Stimulated activated CD8-positive, alpha-beta memory T cell treated with anti-CD3 and anti-CD28 coated beads, Interleukin-2, amount 100 ng/mL, for 1 hour (primary cell): ENCODE measurements at places on chromosomes 1 and 21.

- no peak for DNase-seq
These were observed 8.7 kb downstream of the SZRD1 start for GRCh38 chr1:16375521-16376340.

DNA sequence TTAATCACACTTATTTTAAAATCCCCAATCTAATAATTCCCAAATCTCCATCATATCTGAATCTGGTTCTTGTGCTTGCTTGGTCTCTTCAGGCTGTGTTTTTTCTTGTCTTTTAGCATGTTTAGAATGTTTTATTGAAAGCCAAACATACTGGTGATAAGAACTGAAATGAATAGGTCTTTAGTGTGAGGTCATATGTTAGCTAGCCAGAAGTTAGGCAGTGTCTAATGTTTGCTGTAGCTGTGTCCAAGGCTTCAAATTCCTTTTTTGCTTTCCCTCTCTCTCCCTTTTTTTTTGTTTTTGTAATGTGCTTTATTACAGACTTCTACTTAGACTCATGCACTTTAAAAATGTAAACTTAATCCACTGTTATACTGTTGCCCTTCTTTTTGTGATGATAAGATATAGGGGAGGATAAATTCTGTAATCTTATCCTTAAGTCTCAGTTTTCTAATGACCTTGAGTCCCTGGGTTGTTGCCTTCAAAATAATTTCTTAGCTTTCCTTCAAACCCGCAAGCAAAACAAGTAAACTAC, 725.1 kb downstream of the BRINP3 start:
- DNase-seq: no peak

DNA sequence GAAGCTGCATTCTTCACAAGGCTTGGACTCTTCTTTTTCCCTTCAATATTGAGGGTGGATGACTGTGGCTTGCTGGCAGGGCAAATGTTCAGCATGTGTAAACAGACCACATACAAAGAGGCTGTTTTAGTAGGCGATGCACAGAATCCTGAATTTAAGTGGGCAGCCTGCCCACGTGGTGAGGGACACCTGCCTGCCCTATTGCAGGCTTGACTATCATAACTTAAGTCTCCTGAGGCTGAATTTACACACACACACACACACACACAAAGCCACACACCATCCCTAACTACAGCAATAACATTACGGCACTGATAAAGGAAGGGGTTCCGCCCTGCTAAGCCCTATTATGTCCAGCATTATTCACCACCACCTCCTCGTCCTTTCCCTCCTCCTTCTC, 15.9 kb downstream of the SYT2 start:
- no peak for DNase-seq

GRCh38 chr21:24118738-24119459, 1488.4 kb downstream of the MRPL39 start:
- DNase-seq: no peak

GRCh38 chr1:59194621-59195020, 102.3 kb upstream of the FGGY start:
- no peak for DNase-seq

DNA sequence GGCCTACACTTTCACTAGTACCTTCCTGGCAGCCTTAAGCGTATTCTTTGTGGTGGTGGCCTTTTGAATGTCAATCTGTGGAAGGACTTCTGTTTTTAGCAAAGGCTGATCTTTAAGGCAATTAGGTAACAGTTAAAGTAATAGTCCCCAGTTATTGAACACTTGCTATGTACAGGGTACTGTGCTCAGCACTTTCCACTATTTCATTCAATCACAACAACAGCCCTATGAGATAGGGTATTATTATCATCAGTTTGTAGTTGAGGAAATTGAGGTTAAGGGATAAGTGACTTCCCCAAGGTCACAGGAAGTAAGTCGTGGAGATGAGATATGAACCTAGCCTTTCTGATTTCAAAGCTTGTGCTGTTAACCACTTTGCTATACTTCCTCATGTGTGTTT, 185.7 kb downstream of the ST6GALNAC3 start:
- DNase-seq: no peak

DNA sequence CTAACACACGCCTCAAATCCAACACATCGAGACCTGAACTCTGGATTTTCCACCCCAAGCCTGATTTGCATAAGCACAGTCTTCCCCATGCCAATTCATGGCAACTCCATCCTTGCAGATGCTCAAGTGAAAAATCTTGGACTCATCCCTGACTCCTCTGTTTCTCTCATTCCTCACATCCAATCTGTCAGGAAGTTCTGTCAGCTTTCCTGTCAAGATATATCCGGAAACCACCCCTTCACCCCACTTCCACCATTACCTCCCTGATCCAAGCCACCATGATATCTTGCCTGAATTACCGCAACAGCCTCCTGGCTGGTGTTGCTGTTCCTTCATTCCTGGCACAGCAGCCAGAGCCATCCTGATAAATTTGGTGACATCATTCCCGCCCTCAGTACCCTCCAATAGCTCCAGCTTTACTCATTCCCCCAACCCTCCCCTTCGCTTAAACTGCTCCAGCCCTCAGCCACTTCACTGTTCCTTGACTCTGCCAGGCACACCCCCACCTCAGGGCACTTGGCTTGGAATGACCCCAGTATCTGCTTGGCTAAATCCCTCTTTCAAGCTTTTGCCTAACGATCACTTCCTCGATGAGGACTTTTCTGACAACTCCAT, 17.4 kb downstream of the TCEA3 start:
- no peak for DNase-seq

- DNase-seq: no peak
These were observed 3.9 kb downstream of the MAGI3 start for GRCh38 chr1:113394043-113394862.

- DNase-seq: no peak
These were observed 45.1 kb downstream of the IVNS1ABP start for GRCh38 chr1:185271921-185272320.

DNA sequence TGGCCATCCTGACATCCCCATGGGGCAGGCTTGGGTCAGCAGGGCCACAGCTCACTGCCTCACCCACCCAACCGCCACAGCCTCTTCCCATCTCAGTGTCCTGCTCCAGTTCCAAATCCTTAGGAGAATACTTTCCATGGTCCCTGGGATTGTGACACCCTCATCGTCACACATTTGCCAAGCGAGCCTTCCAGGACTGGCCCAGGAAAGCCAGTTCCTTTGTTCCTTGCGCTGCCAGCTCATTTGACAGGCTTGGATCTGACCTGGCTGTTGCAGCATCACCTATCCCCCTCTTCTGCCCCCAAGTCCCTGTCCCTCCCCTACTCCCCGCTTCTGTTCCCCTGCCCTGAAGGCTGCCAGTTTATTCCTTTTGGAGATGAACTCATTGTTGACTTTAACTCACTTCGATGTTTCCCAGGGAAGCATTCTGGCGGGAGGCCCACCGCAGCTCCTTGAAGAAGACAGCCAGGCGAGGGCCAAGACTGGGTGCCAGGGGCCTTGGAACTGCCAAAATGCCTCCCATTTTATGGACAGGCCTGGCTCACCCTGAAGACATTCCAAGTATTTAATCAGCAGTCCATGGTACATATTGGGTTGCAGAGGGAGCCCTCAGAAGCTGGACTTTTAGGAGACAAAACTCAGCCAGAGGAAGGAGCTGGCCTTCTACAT, 10.2 kb upstream of the GNL2 start:
- no peak for DNase-seq

DNA sequence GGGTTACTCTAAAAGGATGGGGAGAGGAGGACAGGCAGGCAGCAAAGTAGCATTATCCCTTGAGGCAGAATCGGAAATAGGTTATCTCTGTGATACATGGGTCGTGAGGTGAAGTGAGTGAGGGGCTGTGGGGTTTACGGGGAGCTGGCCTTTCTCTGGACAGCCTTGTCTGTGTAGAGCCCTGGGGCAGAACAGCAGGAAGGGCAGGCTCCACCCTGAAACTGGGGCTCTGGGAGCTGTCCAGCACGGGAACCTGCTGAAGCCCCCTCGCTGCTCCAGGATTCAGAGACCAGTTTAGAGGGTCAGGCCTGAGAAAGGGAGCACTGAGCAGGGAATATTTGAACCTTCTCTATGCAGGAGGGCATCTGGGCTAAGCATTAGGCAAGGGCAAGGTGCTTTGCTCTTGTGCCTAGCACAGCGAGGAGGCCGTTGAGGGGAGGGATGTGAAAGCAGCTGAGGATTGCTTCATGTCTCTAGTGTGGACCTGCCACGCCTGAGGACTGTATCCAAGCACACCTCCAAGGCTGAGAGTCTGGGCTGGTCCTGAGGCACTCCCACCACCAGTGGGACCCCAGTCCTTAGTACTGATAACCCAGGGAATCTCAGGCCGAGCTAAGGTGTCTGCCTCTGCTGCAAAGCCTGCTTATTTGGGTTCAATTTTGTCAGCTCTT, 55.8 kb downstream of the NAV1 start:
- no peak for DNase-seq

DNA sequence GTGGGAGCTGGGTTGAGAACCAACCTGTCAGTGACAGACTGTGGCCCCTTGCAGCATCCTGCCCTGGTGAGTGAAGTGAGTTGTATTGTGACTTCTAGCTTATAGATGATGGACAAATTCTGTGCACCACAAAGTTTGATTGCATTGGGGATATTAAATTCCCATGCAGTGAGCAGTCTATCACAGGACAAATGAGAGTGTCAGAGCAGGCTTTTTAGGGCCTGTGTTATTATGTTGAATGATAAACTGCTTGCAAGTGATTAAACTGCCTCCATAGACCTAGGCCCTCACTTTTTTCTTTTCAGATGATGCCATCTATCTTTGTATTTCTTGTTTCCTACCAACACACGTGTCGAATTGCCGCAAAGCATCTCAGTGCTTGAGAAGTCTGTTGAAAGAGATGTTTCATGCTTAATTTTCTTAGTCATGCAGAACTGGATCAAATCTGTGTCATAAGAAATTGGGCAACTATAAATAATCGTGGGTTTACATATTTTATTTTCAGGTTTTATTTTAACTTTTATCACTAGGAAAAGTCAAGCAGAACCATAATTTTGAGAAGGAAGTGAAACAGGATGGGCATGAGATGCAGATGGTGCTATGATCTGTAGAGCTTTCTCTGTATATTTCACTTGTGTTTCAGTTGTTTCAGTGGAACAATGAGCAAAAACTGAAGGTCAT, 199.2 kb downstream of the S1PR1 start:
- no peak for DNase-seq

GRCh38 chr1:185042737-185043136, 2.6 kb upstream of the RNF2 start:
- DNase-seq: no peak

DNA sequence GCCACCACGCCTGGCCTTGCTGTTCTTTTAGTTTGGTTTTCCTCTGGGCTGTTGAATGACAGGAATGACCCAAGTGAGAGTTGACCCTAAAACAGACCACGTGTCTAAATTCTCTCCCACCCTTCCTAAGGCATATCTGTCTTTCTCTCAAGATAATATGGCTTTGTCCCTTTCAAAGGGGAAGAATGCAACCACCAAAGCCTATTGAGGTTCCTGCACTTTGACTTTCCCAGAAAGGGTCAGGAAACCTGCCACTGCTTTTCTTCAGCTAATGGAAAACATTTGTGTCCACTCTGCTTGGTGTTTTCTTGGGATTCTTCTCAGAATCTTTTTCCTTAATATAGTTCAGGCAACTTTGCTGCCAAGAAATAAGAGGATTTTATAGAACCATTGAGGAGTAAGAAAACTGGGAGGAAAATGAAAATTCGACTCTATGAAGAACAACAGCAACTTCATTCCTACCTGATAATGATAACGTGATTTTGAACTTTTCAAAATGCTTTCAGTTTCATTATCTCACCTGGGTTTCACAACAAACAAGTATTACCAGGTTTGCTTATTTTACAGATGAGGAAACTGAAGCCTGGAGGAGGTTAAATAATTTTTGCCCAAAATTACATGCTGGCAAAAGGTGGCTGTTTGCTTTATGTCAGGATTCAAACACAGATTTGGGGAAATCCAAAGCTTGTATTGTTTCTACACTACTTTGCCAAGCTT, 6.9 kb downstream of the PLPP3 start:
- no peak for DNase-seq

DNA sequence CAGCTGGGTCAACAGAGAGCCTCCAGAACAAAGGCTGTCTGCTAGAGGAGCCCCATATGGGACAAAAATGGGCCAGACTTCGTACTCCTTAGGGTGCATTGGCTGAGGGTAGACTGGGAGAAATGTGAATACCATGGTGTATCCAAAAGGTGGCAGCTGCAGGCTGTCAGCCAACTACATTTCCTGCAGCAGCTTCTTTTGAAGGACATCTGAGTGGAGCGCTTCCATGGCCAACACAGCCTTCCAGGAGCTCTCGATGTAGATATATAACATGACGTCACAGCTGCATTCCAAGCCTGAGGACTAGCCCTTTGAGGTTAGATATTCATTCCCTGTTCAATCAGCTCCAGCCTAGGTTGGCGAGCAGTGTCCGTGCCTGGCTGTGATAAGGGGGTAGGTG, 107.7 kb downstream of the MAB21L3 start:
- DNase-seq: no peak

DNA sequence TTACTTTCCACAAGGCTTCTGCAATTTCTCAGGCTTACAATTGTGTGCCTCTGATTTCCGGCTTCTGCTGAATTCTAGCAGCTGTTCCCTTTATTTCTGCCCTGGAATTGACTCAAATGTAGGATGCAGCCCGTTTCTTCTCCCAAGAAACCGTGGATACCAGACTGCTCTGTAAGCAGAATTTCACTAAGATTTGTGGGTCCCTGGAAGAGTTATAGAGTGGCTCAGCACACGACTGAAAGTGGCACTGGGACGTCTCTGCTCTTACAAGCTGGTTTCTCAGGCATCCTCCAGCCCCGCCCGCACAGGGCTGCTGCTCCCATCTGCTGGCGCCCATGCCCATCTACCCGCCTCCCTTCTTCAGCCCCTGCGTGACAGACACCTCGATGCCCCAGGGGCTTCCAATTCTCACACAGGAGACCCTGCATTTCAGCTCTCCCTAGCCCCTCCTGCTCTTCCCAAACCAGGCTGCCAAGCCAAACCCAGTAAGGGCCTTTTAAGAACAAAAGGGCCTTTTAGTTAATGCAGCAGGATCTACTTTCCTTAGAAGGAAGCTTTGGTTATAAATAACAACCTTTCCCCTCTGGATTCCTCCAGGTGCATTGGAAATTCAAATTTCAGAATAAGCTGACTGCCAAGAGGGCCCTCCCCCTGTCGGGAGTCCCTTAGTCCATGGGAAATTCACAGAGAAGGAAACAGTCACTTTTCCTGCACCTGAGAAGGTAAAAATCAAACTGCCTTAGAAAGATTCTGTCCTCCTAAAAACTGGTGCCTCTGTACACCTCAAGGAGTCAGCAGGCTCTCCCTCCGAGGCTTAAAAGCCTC, 45.4 kb upstream of the TENT5B start:
- DNase-seq: no peak

GRCh38 chr1:192565946-192566345, 9.6 kb upstream of the RGS1 start:
- no peak for DNase-seq

GRCh38 chr1:202164271-202165037, 4.1 kb upstream of the PTPN7 start:
- peak; percentile 55 for DNase-seq
